ENCODE measurements at places on chromosomes 12 and 14.

DNA sequence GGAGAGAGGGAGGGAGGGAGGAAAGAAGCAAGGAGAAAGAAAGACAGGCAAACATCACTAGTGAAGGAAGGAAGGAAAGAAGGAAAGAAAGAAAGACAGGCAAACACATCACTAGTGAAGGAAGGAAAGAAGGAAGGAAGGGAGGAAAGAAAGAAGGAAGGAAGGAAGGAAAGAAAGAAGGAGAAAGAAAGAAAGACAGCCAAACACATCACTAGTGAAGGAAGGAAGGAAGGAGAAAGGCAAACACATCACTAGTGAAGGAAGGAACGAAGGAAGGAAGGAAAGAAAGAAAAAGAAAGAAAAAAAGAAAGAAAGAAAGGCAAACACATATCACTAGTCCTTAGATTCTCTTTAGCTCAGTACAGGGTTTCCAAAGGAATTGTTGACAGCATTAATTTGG lies 5.3 kb downstream of the FZD10 start:
- DNase-seq: no peak

DNA sequence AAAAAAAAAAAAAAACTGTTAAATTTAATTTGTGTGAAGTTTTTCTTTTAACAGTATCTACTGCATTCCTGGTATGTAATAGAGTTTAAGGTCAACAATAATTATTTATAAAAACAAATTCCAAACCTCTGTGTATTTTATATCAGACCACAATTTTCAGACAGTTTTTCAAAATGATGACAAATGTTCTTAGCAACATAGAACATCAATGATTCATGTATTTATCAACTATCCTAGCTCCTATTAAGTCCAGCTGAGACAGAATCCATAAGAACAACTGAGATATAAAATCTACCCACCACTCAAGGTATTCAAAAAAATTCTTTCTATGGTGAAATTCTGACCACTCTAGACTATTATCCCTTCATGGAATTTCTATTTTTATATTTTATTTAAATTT lies 144.5 kb downstream of the EPS8 start:
- DNase-seq: no peak

- DNase-seq: no peak
These were observed 175.9 kb downstream of the PELI2 start for GRCh38 chr14:56294128-56294527.

DNA sequence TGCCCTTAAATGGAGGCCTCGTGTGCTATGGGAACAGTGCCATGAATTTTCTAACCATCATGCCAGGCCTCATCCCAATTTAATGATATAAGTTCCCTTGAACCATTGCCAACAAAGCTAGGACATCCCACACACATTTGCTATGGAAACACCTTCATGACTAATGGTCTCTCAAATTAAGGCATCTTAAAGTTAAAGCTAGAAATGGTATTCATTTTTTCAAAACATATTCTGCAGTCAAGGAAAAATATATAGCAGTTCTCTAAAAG lies 117.3 kb downstream of the BTG1 start:
- DNase-seq: no peak

Measured in stimulated activated CD4-positive, alpha-beta T cell treated with anti-CD3 and anti-CD28 coated beads, Interleukin-4, amount 100 ng/mL, for 4 hours (primary cell).